IPS DF 6.9 (cell line): ENCODE measurements at places on chromosomes 12 and 14.

- no peak for DNase-seq
Observed at GRCh38 chr14:95208598-95208997, 51.3 kb upstream of the DICER1 start.

GRCh38 chr14:103520657-103521437, 1.8 kb downstream of the CKB start:
- no peak for DNase-seq

DNA sequence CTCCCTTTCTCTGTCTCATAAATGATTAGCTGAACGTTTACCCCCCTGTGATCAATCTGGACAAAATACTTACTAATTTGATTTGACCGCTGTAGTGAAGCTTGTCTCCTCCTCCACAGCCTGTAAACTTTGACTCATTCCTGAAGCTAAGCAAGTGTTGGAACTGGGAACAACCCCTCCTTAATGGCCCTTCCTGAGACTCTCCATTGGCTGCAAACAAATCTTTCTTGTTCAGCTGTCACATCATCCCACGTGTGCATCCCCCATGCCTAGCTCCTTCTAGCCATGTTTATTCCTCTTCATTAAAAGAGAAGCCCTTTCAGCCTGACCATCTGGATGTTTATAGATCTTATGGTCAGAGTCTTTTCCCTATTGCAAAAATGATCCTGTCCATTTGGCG, 281.2 kb downstream of the RGS6 start:
- no peak for DNase-seq

DNA sequence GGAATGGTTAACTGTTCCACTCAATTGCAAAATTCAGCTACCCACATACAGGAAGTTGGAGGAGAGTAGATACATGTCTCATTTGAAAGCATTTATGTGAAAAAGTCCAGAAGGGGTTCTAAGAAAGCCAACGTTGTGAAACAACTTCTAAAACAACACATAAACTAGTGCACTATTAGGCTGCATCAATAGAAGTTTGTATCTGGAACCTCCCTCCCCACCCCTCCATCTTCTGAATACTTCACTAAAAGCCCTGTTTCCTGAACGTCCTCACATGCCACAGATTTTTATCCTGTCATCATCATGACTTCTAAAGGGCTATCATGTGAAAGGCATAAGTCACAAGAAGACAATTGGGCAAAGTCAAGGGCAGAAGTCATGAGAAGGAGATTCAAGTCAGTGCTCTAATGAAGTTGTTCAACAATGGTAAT, 5.5 kb downstream of the KRT79 start:
- no peak for DNase-seq

DNA sequence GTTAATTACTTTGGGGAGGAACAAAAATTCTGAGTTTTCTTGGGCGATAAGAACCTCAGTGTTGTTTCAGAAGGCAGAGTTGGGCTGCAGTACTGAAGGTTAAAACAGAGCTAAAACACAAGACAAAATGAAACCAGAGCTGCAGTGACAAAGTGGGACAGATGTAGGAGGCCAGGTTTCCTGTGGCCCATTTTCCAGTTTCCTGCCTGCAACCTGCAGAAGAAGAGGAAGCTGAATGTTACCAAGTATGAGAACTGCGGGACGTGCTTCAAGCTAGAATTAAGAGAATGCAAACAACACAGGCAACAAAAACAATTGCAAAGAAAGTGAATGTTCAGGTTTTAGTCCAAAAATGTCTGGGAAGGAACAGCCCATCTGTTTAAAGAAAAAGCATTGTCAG, 17.8 kb downstream of the ELK3 start:
- DNase-seq = no peak

DNA sequence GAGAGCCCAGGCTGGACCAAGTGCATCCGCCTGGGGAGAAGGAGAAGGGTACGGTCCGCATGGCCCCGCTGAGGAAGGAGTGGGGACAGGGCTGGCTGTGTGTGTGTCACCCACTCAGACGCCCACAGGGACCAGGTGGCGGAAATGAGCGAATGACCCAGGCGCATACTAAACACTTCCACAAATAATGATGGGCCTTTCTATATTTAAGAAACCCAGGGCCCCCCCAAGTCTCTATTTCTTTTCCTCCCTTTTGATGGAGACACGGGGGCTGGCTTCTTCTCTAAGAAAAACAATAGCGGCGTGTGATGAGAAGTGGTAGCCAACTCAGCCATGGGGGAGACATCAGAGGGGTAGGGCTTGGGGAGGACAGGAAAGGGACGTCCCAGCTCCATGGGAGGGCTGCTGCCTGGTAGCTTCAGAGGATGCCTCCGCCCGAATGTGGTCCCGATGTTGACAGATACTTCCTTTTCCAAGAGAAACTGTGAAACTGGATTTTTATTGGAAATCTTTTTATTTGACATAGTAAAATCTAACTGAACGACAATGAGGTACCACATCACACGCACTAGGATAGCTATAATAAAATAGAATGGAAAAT, 6.3 kb upstream of the MAP1LC3B2 start:
- DNase-seq = no peak

DNA sequence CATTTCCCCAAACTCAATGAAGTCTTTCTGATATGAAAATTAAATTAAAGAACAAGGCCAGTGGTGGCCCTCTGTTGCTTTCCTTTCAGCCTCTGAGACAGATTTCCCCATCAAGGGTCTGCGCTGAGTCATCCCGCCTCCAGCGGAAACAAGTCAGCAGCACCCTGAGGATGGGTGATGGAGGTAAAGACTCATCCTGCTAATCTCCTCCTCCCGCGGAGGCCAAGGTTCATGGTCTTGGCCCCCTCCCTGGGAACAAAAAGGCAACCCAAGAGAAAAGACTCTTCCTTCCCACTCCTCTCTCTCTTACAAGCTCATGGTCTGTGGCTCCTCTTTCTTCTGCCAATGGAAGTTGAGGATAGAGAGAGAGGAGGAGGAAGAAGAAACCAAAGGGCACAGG, 9.0 kb upstream of the NUMB start:
- DNase-seq = no peak
